ENCODE measurements at places on chromosomes 2 and 18.

- DNase-seq = no peak
Observed at GRCh38 chr2:45678791-45679348, 27.4 kb downstream of the PRKCE start.

DNA sequence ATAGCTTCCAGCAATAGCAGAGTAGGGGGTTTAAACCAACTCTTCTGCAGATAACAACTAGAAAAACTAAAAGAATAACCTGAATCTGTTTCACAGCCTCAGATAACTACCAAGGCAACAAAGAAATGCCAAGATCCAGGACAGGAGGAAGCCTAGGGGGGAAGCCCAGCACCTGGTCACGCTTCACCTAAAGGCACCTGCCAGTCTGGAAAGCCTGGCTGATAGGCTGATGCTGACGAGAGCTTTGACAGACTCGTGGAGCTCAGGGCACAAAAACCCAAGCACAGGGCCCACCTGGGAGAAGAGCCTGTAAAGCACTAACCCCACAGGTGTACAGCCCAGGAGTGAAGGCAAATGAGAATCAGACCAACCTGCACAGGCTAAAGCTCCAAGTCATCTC is 22.6 kb downstream of the EIPR1 start:
- no peak for DNase-seq

GRCh38 chr2:128179461-128179755 is 88.4 kb downstream of the UGGT1 start:
- DNase-seq = no peak

GRCh38 chr2:47050021-47050760 is 104.9 kb downstream of the STPG4 start:
- no peak for DNase-seq

DNA sequence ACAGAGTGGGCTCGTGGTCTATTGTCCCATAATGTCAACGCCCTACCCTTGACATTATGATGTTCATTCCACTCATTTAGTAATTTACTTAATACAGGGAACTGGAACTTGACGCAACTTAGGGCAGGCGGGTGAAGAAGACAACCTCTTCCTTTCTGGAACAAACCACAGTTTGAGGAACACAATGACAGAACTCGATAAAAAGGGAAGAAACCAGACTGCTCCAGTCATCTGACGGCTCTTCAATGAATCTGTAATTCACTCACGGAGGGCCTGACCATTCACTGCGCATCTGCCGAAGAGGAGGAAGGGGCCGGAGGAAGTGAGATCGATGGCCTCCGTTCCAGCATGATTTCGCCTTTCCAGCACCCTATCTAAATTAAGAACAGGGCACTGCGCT is 83.2 kb downstream of the BCL2 start:
- no peak for DNase-seq

- DNase-seq = no peak
Observed at GRCh38 chr2:20563833-20564232, 87.1 kb downstream of the HS1BP3 start.

- no peak for DNase-seq
Observed at GRCh38 chr2:61460163-61460562, 10.7 kb downstream of the USP34 start.

DNA sequence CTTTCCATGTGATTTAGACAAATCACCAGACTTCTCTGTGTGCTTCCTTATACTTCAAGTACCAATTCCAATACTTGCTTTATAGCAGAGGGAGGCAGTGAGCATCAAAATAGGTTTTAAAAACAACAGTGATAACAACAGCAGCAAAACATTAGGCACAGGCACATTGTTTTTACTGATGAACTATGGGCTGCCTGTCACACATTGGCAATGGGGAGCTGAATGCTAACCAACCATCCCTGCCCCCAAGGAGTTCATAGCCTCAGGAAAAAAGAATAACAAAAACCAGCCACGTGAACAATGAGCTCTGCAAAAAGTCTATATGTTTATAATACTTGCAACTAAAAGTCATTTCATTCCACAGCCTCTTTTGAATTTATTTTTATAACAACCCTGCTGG is 287.9 kb upstream of the TRIB2 start:
- no peak for DNase-seq

GRCh38 chr2:108637304-108637669 is 82.0 kb upstream of the RANBP2 start:
- DNase-seq = peak; percentile 90

DNA sequence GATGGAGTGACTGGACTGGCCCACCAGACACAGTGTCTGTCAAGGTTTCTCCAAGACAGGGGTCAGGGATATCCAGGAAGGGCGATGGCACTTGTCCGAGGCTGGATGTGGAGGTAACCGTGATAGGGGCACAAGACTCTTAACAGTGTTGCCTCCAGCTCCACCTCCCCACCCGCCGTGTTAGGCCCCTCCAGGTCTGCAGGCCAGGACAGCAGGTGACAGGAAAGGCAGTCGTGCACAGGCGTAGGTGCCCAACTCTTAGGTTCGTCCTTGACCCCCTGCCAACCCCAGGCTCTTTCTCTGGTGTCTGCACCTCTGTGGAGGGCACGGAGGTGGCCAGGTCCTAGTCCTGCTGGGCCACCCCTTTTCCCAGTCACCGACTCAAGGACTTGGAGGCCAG is 10.1 kb downstream of the ITM2C start:
- DNase-seq = no peak

- no peak for DNase-seq
Observed at GRCh38 chr2:10897956-10898355, 13.8 kb upstream of the KCNF1 start.

DNA sequence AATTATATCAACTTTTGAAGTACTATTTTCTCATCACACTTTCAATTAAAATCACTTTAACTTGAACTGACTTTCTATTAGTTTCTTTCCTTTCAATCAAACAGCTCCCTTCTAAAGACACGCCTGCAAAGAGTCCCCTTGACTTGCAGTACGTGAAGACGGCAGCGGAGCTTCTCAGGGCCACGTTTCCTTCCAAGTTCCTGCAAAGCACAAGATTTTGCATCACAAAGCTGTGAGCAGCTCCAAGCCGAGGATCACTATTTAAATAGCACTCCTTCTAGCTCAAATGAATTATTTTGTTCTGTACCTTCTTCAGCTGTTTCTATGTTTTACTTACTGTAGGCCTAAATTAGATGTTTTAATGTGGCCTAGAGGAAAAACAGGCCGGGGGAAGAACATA is 30.8 kb downstream of the SH3YL1 start:
- peak; percentile 34 for DNase-seq

- DNase-seq = no peak
Observed at GRCh38 chr18:64852281-64852680, 703.4 kb upstream of the LINC00305 start.

DNA sequence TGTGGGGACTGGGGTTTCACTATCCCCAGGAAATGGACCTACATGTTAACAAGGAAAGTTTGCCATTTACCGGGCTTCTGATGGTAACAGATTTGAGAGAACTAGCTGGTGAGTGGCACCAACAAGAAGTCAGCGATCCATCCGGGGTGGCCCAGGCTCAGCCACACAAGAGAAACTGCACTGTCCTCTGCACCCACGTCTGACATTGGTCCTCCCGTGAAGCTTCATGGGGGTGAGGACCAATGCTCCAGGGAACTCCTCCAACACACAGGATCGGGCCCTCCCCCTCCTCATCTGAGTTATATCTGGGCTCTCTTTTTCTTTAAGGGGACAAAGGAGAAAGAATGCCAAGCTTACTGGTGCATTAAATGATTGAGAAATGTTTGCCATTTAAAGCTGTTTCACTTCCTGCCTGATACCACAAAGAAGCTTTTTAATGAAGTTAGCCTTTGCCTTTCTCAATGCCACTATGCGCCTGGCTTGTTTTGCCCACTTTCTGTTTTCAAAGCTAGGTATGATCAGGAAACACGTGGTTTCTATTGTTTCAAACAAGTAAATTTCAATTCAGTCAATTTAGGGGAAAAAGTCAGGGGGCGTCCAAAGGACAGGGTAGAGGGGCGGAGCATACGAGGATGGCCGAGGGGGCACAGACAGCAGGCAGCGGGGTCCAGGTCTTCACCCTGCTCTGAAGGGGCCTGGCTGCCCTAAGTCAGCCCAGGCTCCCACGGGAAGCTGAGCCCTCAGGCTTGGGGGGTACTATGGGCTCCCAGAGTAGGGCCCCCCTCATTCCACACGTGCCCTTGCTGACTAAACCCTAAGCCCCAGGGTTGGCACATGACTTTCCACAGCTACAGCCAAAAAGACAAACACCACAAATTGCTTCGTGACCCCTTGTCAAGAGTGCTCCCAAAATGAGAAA is 204.0 kb upstream of the ID2 start:
- no peak for DNase-seq

DNA sequence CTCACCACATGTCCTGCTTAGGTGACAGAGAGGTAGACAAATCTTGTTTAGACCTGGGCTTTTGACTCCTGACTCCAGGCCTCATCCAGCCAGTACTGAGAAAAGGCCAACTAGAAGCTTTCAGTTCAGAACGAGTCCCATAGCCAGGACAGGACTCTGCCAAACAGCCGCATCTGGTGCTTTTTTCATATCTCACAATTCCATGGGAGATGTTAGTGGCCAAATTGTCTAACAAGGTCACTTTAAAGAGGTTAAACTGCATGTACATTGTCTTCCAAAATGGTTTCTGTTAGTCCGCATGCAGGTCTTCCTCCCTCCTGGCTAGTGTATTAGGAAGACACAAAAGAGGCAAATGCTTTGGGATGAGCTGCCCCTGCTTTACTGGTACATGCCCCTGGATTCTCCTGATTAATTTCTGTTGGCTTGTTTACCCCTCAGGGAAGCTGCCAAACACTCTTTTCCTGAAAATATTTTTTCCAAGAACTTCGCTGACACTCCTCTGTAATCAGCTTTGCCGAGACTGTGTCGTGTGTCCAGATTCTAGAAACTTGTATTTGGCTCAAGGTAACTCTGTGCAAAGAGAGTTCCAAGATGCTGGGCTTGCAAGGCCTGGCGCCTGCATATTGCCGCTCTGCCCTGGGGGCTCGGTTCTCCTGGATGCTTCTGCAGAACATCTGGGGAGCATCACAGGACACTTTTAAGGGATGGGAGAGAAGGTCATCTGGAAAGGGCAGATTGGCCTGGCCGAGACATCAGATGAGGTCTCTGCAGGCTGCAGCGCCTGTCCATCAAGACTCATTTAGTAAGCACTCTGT is 209.2 kb upstream of the APCDD1 start:
- no peak for DNase-seq

- DNase-seq = no peak
Observed at GRCh38 chr2:23606196-23606595, 221.2 kb downstream of the KLHL29 start.

GRCh38 chr2:235952714-235953113 is 215.5 kb downstream of the GBX2 start:
- DNase-seq = no peak

DNA sequence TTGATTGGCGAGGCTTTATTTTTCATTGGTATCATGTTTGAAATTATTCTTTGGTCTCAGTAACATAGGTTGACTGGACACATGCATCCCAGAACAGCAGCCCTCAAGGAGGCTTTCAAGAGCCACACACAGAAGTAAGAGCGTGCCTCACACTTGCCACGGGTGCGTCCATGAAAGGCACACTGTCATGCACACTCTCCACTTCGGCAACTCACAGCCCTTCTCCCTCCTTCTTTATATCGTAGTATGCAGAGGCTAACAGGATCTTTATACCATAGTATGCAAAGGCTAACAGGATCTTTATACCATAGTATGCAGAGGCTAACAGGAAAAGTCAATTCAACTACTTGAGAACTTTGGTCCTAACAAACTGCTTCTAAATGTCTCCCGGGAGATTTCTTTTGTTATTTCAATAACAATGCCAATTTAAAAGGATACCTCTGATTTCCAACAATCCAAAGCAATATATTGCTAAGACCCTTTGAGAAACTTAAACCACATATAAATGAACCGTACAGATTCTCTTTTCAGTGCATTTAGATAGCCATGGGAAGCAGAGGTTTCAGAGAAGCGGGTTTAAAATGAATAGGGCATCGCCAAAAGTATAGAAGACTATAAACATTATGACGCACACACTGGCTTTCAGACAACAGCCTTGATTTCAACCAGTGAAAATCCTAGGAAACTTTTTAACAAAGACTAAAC is 26.5 kb upstream of the ZNF516 start:
- DNase-seq = peak; percentile 83

- DNase-seq = no peak
Observed at GRCh38 chr2:3159782-3160545, 217.7 kb downstream of the EIPR1 start.

GRCh38 chr2:45605116-45605515 is 6.0 kb downstream of the SRBD1 start:
- no peak for DNase-seq

- DNase-seq = peak; percentile 61
Observed at GRCh38 chr18:79644006-79644665, 35.5 kb upstream of the CTDP1 start.

DNA sequence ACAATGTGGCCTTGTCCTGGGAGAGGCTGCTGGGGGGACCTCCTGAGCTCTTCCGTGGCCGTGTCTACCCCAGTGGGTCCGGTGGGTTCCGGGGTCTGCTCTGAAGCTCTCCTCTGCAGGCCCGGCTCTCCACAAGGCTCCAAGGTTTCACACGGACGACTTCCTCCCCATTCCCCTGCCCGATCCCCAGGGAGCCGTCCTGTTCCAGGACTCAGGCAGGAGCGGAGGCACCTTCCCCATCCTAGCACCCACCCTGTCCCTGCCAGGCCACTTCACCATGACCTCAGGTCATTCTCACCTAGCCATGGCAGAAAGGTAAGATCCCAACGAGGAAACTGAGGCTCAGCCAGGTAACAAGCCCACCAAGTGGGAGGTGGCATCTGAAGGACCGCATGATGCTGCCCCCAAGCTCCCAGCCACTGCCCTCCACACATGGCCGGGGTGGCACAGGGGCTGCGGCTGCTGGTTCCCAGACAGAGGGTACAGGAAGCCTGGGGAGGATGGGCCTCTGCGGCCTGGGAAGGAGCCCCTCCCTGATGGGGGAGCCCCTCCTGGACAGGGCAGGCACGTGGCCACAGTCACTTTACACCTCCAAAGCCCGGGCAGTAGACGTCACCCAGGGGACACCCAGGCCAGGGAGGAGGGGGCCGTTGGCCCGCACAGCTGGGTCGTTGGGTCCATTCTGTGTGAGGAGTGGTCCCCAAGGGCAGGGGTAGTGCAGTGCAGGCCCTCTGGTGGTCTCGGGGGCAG is 274.0 kb downstream of the NDUFA10 start:
- no peak for DNase-seq

GRCh38 chr2:166494140-166494624 is at the start of gene SCN7A:
TSS of gene SCN7A (minus strand) at chr2:166494249. CDS start at chr2:166477696, 16,553 bp downstream.
- peak; percentile 71 for DNase-seq

GRCh38 chr2:38146275-38146906 is 70.4 kb upstream of the CYP1B1 start:
- no peak for DNase-seq

DNA sequence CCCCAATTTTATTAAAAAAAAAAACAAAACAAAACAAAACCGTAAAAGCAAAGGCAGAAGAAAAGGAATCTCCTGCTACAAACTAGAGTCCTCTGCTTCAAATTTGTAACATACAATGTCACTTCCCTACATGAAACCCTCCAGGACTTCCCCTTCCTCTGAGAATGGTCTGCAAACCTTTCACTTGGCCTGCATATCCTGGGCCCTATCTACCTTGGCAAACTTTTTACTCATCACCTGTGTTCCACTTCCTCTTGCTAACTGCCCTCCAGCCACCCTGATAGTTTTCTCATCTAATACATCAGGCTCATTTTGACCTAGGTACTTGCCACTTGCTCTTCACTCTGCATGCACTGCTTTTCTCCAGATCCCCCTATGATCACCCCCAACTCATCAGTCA is 255.5 kb downstream of the ETAA1 start:
- no peak for DNase-seq

Data from HAP-1 (cell line).